Lower lobe of right lung (tissue), 2 donors: ENCODE measurements at places on chromosomes 6 and 20.

DNA sequence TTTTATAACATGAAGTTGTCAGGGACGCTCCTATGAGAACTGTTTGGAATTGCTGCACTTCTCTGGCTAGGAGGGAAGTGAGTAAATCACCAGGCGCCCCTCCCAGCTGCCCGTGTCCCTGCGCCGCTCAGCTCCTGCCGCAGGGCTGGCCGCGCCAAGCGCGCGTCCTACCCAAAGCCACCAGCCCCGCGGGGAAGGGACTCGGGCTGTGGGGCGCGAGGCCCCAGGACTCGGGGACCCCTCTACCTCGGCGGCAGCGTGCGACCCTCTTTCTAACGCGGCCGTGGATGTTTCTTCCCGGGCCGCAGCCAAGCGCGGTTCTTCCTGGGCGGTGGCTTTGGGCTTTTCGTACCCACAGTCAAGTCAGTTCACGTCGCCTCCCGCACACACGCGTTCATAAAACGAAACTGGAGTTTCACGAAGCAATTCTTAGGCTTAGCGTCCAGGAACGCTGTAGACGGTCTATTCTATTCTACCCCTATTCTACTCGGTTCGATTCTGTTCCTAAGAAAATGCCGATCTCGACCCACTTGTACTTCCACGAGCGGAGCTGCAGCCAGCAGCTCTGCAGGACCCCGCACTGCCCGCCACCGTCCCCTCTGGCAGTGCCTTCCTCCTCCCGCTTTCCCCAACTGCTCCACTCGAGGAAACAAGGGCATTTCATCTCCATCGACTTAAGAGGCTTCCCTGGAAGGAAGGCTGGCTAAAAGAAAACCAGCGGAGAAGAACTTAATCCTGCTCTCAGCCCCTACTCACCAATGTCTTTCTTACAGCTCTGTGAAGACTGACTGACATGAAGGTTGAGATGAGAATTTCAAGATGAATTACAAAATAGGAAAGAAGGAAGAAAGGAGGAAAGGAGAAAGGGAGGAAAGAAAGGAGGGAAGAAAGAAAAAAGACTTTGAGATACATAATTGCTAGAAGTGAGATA, 15.4 kb downstream of the FOXC1 start:
- no peak for DNase-seq

DNA sequence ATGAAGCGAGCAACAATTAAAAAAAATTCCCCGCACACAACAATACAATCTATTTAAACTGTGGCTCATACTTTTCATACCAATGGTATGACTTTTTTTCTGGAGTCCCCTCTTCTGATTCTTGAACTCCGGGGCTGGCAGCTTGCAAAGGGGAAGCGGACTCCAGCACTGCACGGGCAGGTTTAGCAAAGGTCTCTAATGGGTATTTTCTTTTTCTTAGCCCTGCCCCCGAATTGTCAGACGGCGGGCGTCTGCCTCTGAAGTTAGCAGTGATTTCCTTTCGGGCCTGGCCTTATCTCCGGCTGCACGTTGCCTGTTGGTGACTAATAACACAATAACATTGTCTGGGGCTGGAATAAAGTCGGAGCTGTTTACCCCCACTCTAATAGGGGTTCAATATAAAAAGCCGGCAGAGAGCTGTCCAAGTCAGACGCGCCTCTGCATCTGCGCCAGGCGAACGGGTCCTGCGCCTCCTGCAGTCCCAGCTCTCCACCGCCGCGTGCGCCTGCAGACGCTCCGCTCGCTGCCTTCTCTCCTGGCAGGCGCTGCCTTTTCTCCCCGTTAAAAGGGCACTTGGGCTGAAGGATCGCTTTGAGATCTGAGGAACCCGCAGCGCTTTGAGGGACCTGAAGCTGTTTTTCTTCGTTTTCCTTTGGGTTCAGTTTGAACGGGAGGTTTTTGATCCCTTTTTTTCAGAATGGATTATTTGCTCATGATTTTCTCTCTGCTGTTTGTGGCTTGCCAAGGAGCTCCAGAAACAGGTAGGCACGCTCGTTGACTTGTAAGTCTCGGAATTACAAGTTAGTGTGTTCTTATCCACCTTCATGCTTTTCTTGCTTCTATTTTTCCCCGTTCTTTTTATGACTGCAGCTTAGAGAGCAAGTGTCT, at the start of gene EDN1:
EDN1 (plus strand) TSS at position 429 of the 888 bp plus-strand sequence; CDS start at position 698, 269 bp downstream.
- peak; percentile 89 for DNase-seq

DNA sequence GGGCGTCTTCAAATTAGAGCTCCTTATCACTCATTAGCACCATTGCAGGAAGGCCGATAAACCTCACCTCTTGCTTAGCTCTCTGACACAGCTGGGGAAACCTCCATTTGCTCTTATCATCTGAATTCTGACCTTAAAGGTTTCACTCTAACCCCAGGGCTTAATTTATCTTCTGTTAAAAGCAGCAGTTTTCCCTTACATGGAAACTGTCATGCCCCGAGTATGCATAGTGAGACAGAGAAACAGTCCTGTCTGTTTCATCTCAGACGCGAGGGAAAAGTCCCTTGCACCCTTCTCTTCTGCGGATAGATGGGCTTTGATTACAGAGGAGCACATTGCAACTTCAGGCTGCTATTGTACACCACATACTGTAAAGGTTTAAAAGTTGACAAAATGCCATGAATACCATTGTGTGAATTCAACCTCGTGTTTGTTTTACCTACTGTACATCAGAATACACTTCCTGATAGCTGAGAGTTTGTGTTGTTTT, 191.5 kb upstream of the BMP2 start:
- DNase-seq, result no peak

GRCh38 chr6:39188098-39188450, 41.2 kb downstream of the KCNK5 start:
- no peak for DNase-seq

- no peak for DNase-seq
Observed at GRCh38 chr20:34299556-34300255, 3.4 kb downstream of the AHCY start.

- DNase-seq, result no peak
Observed at GRCh38 chr6:105359419-105360370, 43.2 kb downstream of the PREP start.

- DNase-seq, result no peak
Observed at GRCh38 chr6:25472306-25472705, 179.7 kb upstream of the SCGN start.

GRCh38 chr6:128500014-128500413, 20.4 kb downstream of the PTPRK start:
- no peak for DNase-seq

GRCh38 chr6:148723484-148723883, 23.3 kb upstream of the UST start:
- DNase-seq, result no peak

DNA sequence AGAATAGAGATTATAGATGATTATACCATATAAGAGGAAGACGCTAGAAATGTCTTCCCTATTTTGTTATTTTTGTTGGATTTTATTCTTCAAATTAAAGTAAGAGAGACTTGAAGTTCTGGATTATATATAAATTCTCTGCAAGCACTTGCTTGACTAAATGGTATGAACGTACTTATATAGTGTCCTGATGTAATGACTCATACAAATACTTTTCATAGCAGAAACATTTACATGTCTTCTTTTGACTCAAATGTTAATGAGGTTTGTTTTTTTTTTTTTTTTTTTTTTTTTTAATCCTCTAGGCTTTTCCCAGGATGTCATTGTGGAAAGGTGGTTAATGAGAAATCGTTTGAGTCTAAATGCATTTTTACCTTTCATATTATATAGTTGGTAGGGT, 55.0 kb downstream of the PDE7B start:
- no peak for DNase-seq

- DNase-seq, result no peak
Observed at GRCh38 chr6:113065611-113066010, 718.5 kb downstream of the RFPL4B start.

- no peak for DNase-seq
Observed at GRCh38 chr6:4115741-4116140, 19.6 kb downstream of the ECI2 start.

DNA sequence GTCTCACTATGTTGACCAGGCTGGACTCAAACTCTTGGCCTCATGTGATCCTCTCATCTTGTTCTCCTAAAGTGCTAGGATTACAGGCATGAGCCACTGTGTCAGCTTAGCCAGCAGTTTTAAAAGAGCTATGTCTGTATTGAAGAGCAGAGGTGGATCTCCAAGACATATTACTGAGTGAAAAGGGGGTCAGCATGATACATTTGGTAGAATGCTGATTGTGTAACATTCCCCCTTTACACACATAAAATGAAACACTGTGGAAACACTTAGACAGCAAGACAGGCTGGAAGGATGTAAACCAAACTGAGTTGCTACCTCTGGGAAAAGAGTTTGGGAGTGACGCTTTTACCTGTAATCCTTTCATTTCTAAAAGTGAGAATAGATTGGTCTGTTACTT, 1.7 kb upstream of the RIPOR3 start:
- DNase-seq, result no peak

GRCh38 chr20:23090147-23090546, 4.0 kb upstream of the CD93 start:
- no peak for DNase-seq

DNA sequence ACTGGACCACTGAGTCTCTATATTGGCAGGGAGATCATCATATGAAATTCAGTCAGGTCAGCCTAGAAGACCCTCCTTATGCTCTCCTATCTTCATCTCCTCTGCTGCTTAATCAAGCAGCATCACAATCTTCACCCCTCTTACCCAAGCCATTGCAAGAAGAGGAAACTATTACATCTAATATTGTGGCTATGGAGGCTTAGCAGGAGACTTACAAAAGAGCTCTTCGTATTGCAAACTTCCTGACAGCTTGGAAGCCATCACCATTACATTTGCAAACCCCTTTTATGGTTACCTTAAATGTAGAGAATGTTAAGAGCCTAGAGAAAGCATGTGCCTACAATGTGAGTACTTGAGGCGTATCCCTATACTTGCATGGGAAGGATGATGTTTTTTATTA, 87.2 kb upstream of the STXBP5 start:
- DNase-seq, result no peak

- no peak for DNase-seq
Observed at GRCh38 chr6:105045526-105045925, 88.6 kb downstream of the LIN28B start.

DNA sequence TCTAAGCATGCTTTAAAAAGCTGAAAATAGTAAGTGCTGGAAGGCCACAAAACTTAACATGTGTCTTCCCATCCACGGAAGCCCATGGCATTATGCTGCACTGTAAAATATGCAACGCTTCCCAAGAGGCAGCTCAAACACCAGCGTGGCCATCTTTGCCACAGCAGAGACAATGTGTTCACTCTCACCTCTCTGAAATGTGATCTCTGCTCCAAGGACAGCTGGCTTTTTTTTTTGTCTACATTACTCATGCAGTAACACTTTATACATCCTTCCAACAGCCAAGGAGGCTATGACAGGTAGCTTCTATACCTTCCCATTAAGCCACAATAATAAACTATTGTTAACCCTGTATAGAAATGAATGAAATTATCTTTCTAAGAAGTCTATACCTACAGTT, 49.2 kb downstream of the BLOC1S5 start:
- DNase-seq, result no peak

- DNase-seq, result no peak
Observed at GRCh38 chr6:55897346-55897745, 22.0 kb upstream of the BMP5 start.

- DNase-seq, result no peak
Observed at GRCh38 chr20:45044084-45044573, 56.8 kb downstream of the KCNS1 start.

- no peak for DNase-seq
Observed at GRCh38 chr6:113884011-113884410, 26.9 kb downstream of the MARCKS start.

GRCh38 chr20:3248167-3248992, 9.4 kb upstream of the SLC4A11 start:
- no peak for DNase-seq

DNA sequence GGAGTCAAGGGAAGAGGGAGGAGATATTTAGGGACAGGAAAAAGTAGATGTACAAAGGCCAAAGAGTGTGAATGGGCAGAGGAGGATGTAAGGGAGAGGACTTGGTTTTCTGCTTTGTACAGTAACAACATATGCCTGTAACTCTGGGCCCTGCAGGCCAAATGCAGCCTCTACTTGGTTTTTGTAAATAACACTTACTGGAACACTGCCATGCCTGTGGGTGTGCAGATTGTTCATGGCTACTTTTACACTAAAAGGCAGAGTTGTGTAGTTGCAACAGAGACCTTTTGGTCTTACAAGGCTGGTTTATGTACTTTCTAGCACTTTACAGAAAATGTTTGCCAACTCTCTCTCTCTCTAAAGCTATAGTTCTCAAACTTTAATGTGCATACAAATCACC, 157.1 kb downstream of the PHACTR1 start:
- no peak for DNase-seq

- no peak for DNase-seq
Observed at GRCh38 chr6:134774201-134774638, 175.7 kb downstream of the ALDH8A1 start.

GRCh38 chr6:3722785-3723184, 28.7 kb downstream of the PXDC1 start:
- DNase-seq, result no peak

DNA sequence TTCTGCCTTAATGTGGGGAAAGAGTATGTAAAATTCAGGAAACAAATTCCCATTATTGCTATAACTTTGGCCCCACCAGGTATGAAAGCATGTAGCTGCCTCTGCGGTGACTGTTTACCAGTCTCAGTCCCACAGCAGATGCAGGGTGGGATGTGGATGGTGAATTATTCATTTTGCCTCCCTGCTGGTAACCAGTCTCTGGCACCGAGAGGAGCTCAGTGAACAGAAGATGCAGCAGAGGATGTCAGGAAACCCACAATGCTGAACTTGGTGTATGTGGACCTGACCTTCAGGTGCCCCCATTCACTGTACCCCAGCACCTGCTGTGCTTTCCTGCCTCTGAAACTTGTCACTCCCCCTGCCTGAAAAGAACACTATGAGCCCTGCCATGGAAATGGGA, 8.8 kb upstream of the METTL24 start:
- no peak for DNase-seq

DNA sequence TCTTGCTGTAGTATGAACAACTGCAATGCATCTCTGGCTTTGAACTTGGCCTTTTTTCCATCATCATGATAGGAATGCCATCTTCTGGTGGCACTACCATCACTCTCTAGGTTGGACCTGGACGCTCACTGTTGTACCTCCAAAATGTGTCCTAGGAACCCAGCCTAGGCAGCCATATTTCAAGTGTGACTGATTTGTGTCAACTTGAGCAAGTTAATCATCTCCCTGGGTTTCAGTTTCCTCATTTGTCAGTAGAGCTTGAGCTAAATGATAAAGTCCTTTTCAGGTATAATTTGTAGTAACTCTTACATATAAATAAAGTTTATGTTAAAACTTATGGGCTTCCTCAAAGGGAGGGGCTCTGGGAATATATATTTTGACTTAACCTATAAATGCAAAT, 241.7 kb upstream of the CEP162 start:
- no peak for DNase-seq

DNA sequence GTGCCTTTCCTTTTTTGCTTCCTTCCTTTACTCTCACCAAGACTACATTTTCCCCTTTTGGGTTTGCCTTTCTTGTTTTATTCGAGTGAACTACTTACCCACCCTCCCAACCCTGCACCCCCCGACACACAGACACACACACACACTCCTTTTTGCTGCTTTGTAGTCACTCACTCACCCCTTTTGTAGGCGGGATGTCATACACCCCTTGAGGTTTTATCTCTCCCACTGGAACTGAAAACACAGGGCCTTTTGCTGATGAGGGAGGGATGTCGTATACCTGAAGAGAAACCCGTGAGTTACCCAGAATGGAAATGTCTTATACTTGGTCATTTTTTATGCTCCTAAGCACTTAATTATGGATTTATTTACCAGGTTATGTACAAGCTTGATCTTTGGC, 40.3 kb downstream of the NEDD9 start:
- no peak for DNase-seq

- no peak for DNase-seq
Observed at GRCh38 chr20:59948828-59949720, 8.9 kb downstream of the FAM217B start.

GRCh38 chr6:125948455-125948854, 8.1 kb upstream of the HINT3 start:
- DNase-seq, result no peak
